ELF-1 (cell line): ENCODE measurements at places on chromosomes 6 and 20.

DNA sequence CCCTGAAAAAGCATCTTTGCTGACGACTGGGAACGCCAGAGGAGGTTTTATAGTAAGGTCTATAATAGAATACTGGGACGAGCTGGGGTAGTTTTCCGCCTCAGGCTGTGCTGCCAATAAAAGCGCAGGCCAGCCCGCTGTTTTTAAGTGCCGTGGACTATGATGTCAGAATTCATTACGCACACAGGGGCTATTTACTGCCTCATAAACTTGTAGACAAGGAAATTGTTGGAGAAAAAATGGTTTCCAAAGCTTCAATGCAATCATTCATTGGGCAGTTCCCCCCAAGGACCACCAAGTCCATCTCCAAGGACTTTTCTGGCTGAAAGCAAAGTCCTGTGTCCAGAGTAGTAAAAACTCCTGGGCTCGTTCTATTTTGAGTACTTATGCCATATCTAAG lies 20.4 kb upstream of the FOXF2 start:
- no peak for DNase-seq

- no peak for DNase-seq
Measured at GRCh38 chr20:48765359-48765758, 62.4 kb downstream of the PREX1 start.

GRCh38 chr20:49766979-49767521 lies 45.6 kb upstream of the SLC9A8 start:
- no peak for DNase-seq

DNA sequence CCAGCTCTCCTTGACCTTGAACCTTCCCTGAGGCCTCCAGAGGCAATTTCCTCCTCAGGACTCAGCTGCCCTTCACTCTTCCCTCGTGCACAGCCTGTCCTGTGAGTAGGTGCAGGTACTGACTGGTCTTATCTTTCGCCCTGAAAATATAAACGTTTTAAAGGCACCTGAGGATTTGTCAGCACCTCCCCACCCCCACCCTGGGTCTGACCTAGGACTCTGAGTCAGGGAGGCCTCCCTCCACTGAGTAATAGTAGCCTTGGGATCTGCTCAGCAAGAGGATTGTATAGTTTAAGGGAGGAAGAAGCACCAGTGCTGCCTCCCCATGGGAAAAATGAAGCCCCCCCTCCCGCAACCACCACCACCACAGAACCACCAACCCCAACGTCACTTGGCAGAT lies 54.6 kb downstream of the PPARD start:
- no peak for DNase-seq

- no peak for DNase-seq
Measured at GRCh38 chr6:112010328-112010727, 43.6 kb upstream of the CCN6 start.

DNA sequence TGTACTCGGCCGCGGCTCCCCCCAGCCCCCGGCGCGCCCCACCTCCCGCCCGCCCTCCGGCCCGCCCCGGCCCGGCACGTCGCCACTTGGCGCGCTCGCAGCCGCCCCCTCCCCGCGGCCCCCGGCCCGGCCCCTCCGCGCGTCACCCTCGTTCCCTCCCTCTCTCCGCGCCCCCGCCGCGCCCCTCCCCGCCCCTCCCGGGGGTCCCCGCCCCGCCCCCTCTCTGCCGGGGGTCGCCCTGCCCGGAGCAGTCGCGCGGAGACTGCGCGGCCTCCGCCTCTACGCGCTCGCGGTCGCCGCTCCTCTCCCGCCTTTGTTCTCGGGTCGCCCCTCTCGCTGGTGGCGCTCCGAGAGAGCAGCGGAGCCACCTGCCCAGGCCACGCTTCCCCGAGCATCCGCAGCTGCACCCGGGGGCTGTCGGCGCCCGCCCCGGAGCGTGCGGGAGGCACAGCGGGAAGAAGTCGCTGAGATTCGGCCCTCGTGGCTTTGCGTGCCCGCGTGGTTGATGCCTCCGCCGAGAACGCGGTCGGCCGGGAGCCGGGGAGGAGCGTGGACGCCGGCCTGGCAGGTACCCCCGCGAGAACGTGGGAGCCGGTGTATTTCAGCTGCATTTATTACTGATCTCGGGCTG lies at the start of gene PHF10:
TSS of gene PHF10 (minus strand) at position 7 of the 631 bp plus-strand sequence. CDS start 569 bp downstream, outside the sequence.
- DNase-seq, result peak; percentile 72

- DNase-seq, result no peak
Measured at GRCh38 chr6:122214605-122215318, 184.7 kb upstream of the HSF2 start.

DNA sequence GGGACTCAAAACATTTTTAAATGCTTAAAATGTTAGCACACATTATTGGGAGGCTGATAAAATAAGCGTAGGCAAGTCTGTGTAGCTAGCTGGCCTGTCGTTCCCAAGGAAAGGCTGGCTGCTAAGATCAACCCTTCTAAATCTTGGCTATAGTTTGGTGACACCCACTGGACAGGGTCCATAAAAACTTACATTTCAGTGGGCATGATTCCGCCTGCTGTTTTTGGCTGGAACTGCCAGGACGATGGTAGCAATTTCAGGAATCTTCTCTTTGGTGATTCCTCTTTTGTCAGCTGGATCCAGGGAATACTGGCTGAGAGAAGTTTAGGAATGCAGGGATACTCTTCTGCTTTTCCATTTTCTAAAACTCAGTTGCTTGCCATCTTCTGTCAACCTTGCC lies 162.2 kb downstream of the NKAIN2 start:
- DNase-seq, result peak; percentile 75

DNA sequence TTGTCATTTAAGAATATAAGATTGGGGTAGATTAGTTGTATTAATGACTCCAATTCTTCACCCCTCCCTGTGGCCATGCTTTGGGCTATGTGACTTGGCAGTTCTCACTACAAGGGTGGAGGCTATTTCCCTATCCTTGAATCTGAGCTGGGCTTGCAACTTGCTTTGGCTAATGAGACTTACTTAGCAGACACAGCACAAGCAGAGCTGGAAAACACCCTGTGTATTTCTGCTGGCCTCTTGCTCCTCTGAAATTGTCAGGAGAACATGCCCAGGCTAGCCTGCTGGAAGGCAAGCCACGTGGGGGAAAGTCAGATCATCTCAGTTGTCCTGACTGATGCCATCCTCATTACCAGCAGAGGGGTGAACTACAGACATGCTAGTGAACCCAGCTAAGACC lies 126.5 kb upstream of the HDGFL1 start:
- no peak for DNase-seq

DNA sequence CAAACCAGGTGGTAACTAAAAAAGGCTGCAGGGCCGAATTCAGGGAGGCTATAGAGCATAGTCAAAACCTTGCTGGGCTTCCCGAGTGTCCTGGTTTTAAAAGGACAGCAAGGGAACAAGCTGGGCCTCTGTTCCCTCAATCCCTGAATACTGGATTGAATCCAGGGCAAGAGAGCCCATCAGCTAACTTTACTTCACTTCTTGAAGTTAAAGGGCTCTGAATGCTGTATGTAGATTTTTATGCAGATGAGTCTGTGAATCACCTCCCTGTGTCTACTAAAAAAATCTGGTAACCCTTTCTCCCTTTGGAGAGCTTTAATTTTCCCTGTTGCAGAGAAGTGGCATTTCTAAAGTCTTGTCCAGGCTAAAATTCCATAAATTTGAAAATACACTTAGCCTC lies 29.5 kb downstream of the LYRM4 start:
- DNase-seq, result no peak

GRCh38 chr6:99416892-99417767 lies 8.0 kb downstream of the PNISR start:
- DNase-seq, result no peak
